ENCODE measurements at places on chromosomes 5 and 9. TPM values are rescaled to one million over a fixed set of nuclear protein-coding genes. Genes with fewer than 3 reads are reported as not detected.

The SHISAL2B gene
- not detected for total RNA-seq

The ADAMTS12 gene
- total RNA-seq = 0.69 TPM

DNA sequence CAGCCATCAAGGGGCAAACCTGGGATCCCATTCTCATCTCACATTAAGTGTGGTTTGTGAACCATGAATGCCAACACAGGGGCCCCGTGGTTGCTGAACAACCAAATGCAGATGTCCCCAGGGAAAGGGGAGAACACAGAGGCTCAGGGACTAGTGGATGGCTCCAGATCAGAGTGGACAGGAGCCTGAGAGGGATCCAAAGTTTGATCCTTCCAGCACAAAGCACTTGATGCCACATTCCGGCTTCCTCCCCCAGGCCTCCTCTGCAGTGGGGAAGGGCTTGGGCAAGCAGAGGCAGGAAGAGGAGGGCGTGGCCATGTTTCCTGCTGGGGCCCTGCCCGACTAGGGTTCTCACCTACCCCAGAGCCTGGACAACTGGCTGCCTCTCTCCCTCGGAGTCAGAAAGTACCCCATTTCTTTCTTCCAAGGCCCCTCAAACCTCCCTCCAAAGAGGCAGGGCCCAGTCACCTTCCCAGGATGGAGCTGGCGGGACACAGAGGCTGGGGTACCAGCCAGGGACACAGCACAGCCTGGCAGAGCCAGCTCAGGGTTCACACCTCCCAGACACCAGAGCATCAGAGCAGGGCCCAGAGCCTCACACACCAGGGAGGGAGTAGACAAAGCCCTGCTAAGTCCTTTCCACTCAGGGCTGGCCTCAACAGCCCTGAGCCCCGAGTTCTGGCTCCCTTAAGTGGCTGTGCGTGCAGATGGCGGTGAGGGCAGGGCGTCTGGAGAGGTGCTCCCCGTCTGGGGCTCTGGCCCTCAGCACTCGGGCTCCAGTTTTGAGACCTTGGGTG, 4.3 kb upstream of the RNF44 start:
- peak; percentile 85 for DNase-seq

DNA sequence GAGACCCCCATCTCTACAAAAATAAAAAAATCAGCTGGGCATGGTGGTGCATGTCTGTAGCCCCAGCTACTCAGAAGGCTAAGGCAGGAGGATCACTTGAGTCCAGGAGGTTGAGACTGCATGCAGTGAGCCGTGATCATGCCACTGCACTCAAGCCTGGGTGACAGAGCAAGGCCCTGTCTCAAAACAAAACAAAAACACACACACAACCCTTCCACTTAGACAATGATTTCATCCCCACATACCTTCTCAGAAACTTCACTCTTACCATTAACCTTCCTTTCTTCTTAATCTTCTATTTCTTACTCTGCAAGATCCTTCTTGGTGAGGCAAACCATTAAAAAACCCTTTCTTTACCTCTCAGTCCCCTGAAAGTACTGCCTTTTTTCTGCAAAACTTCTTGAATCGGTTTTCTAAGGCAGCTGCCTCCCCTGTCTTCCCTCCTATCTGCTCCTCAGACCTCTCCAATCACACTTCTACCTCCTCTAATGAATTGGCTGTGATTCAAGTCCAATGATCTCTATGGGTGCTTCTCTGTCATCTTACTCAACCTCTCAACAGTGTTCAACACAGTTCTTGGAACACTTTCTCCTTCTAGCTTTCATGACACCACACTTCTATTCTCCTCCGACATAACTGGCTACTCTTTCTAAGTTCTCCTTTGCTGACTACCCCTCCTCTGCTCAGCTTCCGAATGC, 47.3 kb downstream of the PFDN1 start:
- DNase-seq = no peak

DNA sequence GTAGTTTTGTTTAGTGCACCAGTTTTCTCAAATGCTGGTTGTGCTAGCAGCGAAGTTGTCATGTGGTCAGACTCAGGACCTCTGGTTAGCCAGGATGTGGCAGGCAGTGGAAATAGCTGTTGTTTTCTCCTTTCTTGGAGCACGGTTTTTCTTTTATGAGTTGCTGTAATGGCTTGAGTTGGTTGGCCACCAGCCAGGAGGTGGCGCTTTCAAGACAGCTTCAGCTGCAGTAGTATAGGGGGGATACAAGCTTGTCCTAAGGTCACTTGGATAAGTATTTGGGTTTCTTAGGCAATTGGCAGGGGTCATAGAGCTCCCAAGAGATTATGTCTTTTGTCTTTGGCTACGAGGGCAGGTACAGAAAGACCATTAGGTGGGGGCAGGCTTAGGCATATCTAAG, 274.2 kb upstream of the TARS1 start:
- no peak for DNase-seq

DNA sequence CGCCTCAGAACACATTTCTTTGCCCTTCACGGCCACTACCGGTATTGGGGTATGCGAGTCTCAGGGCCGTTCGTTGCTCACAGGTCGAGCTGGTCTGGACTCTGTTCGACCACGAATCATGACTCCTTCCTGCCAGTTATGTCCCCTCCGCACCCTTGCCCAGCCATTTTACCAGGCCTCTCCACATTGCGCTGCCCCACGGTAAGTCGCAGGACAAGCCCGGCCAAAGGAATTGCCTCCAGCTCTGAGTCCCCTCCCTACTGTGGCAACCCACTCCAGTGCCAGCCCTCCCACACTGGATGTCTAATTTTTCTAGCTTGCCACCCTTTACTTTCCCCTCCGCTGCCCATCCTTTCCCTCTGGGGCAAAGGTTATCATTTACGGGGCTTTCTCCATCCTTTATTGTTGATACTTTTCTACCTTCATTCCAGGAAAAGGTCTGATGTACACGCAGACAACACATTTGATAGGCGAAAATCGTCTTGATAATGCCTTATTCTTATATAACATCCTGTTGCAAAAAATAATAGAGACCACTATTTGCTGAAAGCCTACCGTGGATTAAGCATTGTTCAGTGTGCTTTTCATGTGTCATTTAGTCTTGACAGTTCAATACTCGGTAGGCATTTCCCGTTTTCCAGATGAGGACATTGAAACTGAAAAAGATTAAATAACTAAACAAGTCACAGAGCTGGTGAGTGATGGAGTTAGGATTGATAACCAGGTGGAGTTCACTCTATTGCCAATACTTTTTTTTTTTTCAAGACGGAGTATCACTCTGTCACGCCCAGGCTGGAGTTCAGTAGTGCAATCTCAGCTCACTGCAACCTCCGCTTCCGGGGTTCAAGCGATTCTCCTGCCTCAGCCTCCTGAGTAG, 958 bp upstream of the HSPA5 start:
- DNase-seq = no peak

GRCh38 chr9:2096376-2096970, 81.3 kb downstream of the SMARCA2 start:
- no peak for DNase-seq

GRCh38 chr5:104062621-104063377, 500.2 kb upstream of the NUDT12 start:
- no peak for DNase-seq

GRCh38 chr9:95366731-95367325, 49.3 kb upstream of the FANCC start:
- DNase-seq = no peak

- DNase-seq = no peak
Observed at GRCh38 chr5:57511321-57511720, 28.7 kb upstream of the ACTBL2 start.

DNA sequence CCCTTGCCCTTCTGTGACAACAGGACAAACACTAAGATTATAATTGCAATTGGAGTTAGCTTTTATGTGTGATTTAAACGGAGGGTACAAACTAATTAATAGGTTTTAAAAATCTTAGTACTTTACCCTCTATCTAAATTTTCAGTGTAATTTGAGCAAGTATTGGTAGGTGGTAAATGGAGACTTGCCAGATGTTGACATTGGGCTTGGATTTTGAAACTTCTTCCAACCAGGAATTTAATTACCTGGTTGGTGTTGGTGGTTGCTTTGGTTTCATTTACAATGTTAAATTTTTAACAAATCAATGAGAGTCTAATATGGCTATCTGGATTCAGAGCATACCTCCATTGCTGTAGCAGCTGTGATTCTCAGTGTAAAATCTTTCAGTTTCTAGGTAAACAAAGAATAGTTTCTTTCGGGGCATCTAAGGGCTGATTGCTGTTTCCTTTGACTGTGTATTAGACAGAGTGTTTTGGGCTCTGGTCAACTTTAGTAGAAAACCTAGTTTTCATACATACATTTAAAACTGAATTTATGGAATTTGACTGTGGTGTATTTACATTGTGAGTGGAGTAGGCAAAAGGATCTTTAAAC, 1.9 kb downstream of the DAPK1 start:
- no peak for DNase-seq

All from mucosa of descending colon (tissue), 3 donors.